ENCODE measurements at places on chromosomes 1 and 21.
A peak's percentile ranks its signal among the peaks of the same experiment; 100 is the strongest.

GRCh38 chr1:48869116-48869893, 92.6 kb upstream of the BEND5 start:
- DNase-seq = no peak

DNA sequence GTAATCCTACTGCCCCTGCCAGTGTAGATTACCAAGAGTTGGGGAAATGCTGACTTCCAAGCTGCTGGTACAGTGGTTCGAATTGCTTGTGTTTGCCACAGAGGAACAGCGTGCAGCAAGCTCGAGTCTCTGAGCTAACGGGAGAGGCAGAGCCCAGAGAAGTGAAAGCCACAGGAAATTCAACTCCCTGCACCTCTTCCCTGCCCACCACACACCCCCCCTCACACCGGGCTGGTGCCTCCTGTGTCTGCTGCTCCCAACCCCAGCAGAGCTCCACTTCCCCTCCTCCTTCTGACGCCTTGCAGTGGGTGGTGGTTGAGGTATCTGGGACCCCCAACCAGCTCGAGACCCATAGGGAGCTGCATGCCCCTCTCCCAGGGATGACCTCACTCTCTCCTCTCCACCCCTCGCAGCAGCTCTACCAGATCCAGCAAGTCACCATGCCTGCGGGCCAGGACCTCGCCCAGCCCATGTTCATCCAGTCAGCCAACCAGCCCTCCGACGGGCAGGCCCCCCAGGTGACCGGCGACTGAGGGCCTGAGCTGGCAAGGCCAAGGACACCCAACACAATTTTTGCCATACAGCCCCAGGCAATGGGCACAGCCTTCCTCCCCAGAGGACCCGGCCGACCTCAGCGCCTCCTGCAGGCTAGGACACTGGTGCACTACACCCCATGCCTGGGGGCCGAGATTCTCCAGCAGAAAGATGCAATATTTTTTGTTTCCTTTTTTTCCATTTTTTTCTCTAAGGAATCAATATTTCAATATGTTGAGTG, 13.1 kb upstream of the KCNQ4 start:
- no peak for DNase-seq

GRCh38 chr1:171743081-171743870, 1.4 kb upstream of the VAMP4 start:
- peak; percentile 8 for DNase-seq

- DNase-seq = no peak
These were observed 908 bp downstream of the KRTAP19-1 start for GRCh38 chr21:30479259-30479658.

- DNase-seq = no peak
These were observed 156.3 kb downstream of the SNX7 start for GRCh38 chr1:98817821-98818220.

DNA sequence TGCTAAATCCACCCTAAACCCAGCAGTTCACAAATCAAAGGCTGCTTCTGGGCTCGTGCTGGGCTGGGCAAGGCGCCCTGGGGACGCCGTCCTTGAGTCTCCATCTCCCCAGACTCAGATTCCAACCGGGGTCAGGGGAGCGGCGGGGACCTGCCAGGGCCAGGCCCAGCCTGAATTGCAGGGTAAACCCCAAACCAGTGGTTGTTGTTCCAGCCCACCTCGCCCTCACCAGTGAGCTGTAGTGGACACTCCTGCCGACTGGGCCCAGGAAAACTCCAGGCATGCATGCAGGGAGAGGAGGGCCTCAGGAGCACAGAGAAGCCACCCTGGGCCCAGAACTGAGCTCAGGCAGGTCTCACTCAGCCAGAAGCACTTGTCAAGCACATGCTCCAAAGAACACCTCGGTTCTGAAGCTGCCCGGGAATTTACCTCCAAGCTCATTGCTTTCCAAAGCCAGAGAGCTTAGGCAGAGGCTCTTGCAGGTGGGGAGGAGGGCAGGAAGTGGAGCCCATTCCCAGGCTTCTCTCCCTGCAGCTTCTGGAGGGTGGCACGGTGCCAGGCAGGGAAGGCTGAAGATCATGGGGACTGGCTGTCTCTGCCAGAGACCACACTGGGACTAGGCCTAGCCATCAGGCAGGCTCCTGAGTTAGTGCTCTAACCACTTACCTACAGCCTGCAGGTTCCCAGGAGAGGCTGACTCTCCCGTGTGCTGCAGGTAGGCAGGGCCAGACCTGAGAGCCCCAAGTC, 437.0 kb downstream of the MATN1 start:
- no peak for DNase-seq

DNA sequence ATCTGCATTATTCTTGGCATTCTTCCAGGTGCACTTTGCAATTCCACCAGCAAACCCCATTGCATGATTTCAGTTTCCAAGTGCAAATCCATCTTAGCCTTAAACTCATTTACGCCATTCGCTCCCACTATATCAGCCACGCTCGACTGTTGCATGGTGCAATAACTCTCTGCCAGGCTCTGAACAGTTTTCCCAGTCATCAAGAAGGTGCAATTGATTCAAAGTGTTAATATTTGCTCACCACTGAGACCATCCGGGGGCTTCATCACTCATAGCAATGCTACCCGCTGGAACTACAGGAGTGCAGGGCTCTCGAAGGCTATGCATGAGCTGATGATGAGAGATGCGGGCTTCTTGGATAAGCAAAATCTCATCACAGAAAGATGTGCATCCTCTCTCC, 488.2 kb downstream of the OMA1 start:
- no peak for DNase-seq

All from activated CD4-positive, alpha-beta T cell treated with anti-CD3 and anti-CD28 coated beads, Interleukin-2, amount 50 U/mL, for 4 hours (primary cell).